ENCODE measurements at places on chromosomes 1 and 21. TPM values are rescaled to one million over a fixed set of nuclear protein-coding genes. Genes with fewer than 3 reads are reported as not detected.

DNA sequence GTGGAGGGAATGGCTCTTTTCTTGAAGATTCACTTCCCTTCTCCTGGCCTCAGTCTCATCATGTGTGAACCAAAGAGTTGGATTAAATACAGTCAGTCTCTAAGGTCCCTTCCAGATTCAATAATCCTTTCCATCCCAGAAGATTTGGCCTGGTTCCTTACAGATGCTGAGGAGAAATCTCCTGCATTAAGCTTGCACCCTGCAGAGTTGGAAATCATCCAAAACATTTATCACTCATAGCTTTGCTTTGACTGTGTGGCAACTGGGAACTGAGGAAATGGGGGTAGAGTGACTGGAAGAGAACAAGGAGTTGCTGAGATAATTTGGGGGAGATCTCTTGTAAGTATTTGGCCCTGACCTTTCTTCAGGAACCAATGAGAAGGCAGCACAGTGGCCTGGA is 220.5 kb upstream of the SGIP1 start:
- peaks cover 18% of the 10 kb centered on the region for H3K4me1 ChIP-seq
- DNase-seq, result no peak
- no peaks in the 10 kb centered on the region for H3K36me3 ChIP-seq
- peaks cover 4% of the 10 kb centered on the region for H3K27me3 ChIP-seq
- no peak overlapping the region for H3K27ac ChIP-seq

GRCh38 chr1:18612073-18612472 is 18.6 kb upstream of the PAX7 start:
- H3K4me1 ChIP-seq, result no peaks in the 10 kb centered on the region
- DNase-seq, result no peak
- H3K27me3 ChIP-seq, result no peaks in the 10 kb centered on the region

- H3K4me3 ChIP-seq, result no peak overlapping the region
- DNase-seq, result no peak
- peaks cover 3% of the 10 kb centered on the region for H3K27me3 ChIP-seq
These were observed 28.0 kb upstream of the NRDC start for GRCh38 chr1:51906306-51907078.

- no peak overlapping the region for H3K27ac ChIP-seq
- H3K4me3 ChIP-seq, result no peak overlapping the region
- H3K27me3 ChIP-seq, result no peaks in the 10 kb centered on the region
These were observed 235.8 kb upstream of the C1orf105 start for GRCh38 chr1:172184506-172185191.

DNA sequence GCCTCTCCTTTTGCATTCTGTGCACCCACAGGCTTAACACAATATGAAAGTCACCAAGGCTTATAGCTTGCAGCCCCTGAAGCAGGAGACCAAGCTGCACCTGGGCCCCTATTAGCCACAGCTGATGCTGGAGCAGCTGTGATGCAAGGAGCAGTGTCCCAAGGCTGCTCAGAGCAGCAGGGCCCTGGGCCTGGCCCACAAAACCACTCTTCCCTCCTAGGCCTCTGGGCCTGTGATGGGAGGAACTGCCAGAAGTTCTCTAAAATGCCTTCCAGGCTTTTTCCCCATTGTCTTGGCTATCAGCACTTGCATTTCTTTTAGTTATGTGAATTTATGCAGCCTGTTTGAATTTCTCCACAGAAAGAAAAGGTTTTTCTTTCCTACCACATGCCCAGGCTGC is 89.5 kb upstream of the KCTD3 start:
- no peaks in the 10 kb centered on the region for H3K27me3 ChIP-seq
- no peak for DNase-seq
- no peaks in the 10 kb centered on the region for H3K36me3 ChIP-seq
- H3K27ac ChIP-seq, result no peak overlapping the region

DNA sequence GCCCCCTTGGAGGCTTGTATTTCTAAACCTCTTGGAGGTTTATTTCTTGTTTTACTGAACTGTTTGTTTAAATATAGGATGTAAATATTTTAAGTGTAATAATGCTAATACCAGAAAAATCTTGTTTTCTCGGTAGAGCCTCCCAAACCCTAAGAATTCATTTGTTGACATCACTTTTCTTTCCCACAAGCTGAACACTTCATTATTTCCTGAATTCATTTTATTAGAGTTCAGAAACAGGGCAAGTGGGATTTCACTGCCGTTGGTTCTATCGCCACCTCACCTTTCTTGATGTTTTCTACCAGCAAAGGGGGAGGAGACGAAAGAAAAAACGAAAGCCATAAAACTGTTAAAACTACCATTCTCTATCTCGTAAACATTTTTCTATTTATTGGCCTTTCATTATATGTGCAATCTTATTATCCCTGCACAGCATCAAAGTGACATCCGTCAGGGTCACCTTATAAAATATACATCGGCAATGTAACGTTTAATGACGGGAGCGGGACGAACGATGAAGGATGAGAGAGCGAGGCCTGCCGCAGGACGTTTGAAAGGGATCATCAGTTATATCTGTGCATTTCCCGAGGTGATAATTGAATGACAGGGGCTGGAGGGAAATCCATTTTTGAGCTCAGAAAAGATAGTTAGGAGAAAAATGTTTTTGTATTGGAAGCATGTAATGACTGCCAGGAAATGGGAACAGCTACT is 59.5 kb downstream of the SLC45A1 start:
- H3K4me1 ChIP-seq, result peaks cover 23% of the 10 kb centered on the region
- no peaks in the 10 kb centered on the region for H3K27me3 ChIP-seq
- H3K36me3 ChIP-seq, result no peaks in the 10 kb centered on the region
- no peak overlapping the region for H3K27ac ChIP-seq
- no peak for DNase-seq

DNA sequence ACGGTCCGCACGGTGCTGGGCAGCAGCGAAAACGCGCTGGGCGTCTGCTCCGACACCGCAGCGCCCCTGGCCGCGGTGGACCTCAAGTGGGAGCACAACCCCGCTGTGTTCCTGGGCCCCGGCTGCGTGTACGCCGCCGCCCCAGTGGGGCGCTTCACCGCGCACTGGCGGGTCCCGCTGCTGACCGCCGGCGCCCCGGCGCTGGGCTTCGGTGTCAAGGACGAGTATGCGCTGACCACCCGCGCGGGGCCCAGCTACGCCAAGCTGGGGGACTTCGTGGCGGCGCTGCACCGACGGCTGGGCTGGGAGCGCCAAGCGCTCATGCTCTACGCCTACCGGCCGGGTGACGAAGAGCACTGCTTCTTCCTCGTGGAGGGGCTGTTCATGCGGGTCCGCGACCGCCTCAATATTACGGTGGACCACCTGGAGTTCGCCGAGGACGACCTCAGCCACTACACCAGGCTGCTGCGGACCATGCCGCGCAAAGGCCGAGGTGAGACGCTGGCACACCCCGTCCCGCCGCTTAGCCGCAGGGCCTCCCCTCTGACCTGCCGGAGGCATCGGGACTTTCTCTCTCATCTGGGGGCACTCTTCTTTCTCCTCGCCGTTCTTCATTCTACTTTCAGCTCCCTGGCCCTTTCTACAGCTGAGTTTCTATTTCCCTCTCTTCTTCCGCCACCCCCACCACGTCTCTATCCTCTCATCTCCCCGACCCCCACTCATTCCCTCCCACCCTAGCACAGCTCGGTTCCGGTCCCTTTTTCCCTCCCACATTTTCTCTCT is 1.0 kb downstream of the NPR1 start:
- H3K27ac ChIP-seq, result no peak overlapping the region
- H3K27me3 ChIP-seq, result no peaks in the 10 kb centered on the region
- H3K4me3 ChIP-seq, result peak overlapping the region; percentile 36
- peak; percentile 21 for DNase-seq
- H3K4me1 ChIP-seq, result peaks cover 11% of the 10 kb centered on the region
- no peaks in the 10 kb centered on the region for H3K36me3 ChIP-seq

GRCh38 chr1:186605762-186606350 is 74.4 kb downstream of the PTGS2 start:
- H3K27ac ChIP-seq, result no peak overlapping the region
- no peaks in the 10 kb centered on the region for H3K27me3 ChIP-seq
- no peak overlapping the region for H3K4me3 ChIP-seq
- no peak for DNase-seq
- H3K4me1 ChIP-seq, result no peaks in the 10 kb centered on the region

- no peak for DNase-seq
- no peak overlapping the region for H3K4me3 ChIP-seq
- H3K36me3 ChIP-seq, result no peaks in the 10 kb centered on the region
These were observed 58.0 kb upstream of the SGIP1 start for GRCh38 chr1:66475940-66476339.

- H3K4me1 ChIP-seq, result no peaks in the 10 kb centered on the region
- no peak overlapping the region for H3K4me3 ChIP-seq
- no peak overlapping the region for H3K27ac ChIP-seq
- no peaks in the 10 kb centered on the region for H3K36me3 ChIP-seq
These were observed 20.9 kb upstream of the CDCP2 start for GRCh38 chr1:54173681-54174080.

- H3K4me1 ChIP-seq, result no peaks in the 10 kb centered on the region
- peak; percentile 46 for DNase-seq
- H3K4me3 ChIP-seq, result no peak overlapping the region
- H3K27me3 ChIP-seq, result no peaks in the 10 kb centered on the region
These were observed 228.3 kb upstream of the DEPDC1 start for GRCh38 chr1:68725001-68725752.

GRCh38 chr1:173422456-173422976 is 54.6 kb upstream of the PRDX6 start:
- H3K4me1 ChIP-seq, result peaks cover 3% of the 10 kb centered on the region
- no peaks in the 10 kb centered on the region for H3K27me3 ChIP-seq
- no peaks in the 10 kb centered on the region for H3K36me3 ChIP-seq
- H3K4me3 ChIP-seq, result no peak overlapping the region
- H3K27ac ChIP-seq, result no peak overlapping the region

DNA sequence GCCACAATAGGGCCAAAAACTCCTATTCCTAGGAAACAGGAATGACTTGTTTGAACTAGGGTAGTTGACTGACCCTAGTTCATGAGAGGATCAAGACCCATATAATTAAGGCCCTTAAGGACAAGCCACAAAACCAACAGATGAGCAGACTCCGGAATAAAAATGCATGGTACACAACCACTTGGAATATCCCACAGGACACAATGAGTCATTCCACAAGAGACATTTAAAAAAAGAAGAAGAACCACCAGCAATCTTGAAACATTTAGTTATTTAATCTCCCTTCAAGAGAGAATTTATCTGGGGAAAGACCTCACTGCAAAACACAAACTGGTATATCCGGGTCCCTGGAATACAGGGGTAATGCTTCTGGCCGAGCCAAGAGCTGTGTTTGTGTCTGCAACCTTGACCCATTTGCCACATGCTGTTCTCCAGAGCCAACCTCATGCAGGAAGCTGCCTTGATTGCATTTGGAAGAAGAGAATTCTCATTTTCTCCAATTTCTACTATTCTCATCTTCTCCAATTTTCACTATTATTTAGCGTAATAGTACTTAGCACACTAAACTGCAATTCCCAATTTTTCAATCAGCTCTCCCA is 135.5 kb downstream of the TGFBR3 start:
- peak overlapping the region; percentile 27 for H3K27ac ChIP-seq
- peak; percentile 35 for DNase-seq
- H3K36me3 ChIP-seq, result no peaks in the 10 kb centered on the region
- no peaks in the 10 kb centered on the region for H3K27me3 ChIP-seq
- H3K4me3 ChIP-seq, result no peak overlapping the region

GRCh38 chr1:42368096-42368795 is 12.3 kb upstream of the RIMKLA start:
- no peaks in the 10 kb centered on the region for H3K27me3 ChIP-seq
- no peak overlapping the region for H3K4me3 ChIP-seq
- no peaks in the 10 kb centered on the region for H3K4me1 ChIP-seq
- no peaks in the 10 kb centered on the region for H3K36me3 ChIP-seq
- H3K27ac ChIP-seq, result no peak overlapping the region

GRCh38 chr1:173122958-173123852 is 72.5 kb upstream of the TNFSF18 start:
- H3K36me3 ChIP-seq, result no peaks in the 10 kb centered on the region
- no peak overlapping the region for H3K27ac ChIP-seq
- H3K4me1 ChIP-seq, result peaks cover 11% of the 10 kb centered on the region
- H3K27me3 ChIP-seq, result no peaks in the 10 kb centered on the region
- peak overlapping the region; percentile 8 for H3K4me3 ChIP-seq

DNA sequence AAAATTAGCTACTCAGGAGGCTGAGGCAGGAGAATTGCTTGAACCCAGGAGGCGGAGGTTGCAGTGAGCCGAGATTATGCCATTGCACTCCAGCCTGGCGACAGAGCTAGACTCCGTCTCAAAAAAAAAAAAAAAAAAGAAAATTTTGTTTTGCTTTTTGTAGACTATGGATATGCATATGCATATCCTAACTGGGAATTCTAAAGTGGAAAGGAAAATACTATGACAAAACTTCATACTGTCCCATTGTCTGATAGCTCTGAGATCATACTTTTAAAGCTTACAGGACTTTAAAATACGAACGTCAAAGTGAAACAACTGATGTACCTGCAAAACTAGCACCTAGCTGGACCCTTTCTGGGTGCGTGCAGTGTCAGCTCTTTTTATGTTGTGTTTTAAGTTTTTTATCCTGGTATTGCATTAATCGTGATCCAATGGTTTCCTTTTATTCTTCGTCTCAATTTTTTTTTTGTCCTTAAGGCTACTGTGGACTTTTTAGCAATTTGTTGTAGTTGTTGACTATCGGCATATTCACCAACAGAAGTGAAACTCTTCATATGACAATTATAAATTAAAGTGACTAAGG is 19.2 kb downstream of the SPRTN start:
- H3K27me3 ChIP-seq, result no peaks in the 10 kb centered on the region
- H3K4me1 ChIP-seq, result no peaks in the 10 kb centered on the region
- H3K4me3 ChIP-seq, result no peak overlapping the region
- H3K36me3 ChIP-seq, result no peaks in the 10 kb centered on the region
- no peak for DNase-seq
- no peak overlapping the region for H3K27ac ChIP-seq

GRCh38 chr1:248750496-248750895 is 5.1 kb downstream of the LYPD8 start:
- no peaks in the 10 kb centered on the region for H3K27me3 ChIP-seq
- no peak for DNase-seq
- H3K36me3 ChIP-seq, result no peaks in the 10 kb centered on the region
- H3K4me3 ChIP-seq, result no peak overlapping the region
- no peak overlapping the region for H3K27ac ChIP-seq
- H3K4me1 ChIP-seq, result no peaks in the 10 kb centered on the region

The RHOC gene
- 56.1 TPM for total RNA-seq

The ALDH9A1 gene
- 23.5 TPM for total RNA-seq

The SGIP1 gene
- 1.3 TPM for total RNA-seq

The OR14K1 gene
- not detected for total RNA-seq

The SLC2A5 gene
- 1.0 TPM for total RNA-seq

The AJAP1 gene
- total RNA-seq, result 2.2 TPM

The RHD gene
- not detected for total RNA-seq
